Activated CD4-positive, alpha-beta T cell treated with anti-CD3 and anti-CD28 coated beads, Interleukin-2, amount 50 U/mL, for 1 hour (primary cell): ENCODE measurements at places on chromosomes 2 and 18.

GRCh38 chr18:31091350-31091749, 10.9 kb downstream of the DSC2 start:
- DNase-seq, result no peak

DNA sequence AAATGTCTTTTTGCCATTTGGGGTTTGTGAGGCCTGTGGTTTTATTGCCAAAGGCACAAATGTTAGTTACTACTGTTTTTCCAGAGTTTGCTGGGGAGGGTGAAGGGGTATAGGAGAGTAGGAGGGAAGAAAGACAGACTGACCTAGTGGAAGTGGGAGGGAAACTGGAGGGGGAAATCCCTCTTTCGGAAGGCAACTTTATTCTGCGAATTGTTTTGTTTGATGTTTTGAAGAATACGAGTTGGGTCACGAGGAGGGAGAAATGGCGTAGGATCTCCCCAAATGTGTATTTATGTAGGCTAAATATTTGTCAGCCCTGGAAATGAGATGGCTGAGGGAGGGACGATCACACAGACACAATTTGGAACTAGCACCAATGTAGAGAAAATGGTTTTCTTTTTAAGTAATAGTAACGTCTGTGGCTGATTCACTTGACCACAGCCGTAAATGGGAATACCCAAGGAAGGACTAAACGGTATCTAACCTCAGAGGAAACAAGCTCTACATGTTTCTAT, 172.3 kb downstream of the ICOS start:
- no peak for DNase-seq

- DNase-seq, result no peak
Measured at GRCh38 chr2:234497594-234498235, 834 bp upstream of the ARL4C start.

GRCh38 chr2:86072271-86072858, 33.3 kb downstream of the POLR1A start:
- no peak for DNase-seq

DNA sequence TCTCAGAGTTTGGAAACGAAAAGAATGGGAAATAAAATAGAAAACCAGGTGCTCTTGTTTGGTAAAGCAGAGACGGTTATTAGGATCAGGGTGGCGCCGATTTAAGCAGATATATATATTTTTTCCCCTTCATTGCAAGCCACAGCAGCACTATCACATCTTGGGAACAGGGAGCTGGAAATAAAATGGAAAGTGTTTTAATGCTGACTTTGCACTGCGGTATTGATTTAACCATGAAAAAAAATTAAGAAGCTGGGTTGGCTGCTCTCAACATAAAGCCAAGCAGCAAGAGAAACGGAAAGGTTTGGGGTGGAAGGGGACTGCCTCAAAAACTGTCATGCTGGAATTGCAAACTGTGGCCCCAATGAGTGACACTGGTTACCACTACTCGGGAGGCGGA, 102.7 kb upstream of the ZBTB14 start:
- no peak for DNase-seq

GRCh38 chr2:212414767-212415211, 123.8 kb downstream of the ERBB4 start:
- DNase-seq, result no peak

DNA sequence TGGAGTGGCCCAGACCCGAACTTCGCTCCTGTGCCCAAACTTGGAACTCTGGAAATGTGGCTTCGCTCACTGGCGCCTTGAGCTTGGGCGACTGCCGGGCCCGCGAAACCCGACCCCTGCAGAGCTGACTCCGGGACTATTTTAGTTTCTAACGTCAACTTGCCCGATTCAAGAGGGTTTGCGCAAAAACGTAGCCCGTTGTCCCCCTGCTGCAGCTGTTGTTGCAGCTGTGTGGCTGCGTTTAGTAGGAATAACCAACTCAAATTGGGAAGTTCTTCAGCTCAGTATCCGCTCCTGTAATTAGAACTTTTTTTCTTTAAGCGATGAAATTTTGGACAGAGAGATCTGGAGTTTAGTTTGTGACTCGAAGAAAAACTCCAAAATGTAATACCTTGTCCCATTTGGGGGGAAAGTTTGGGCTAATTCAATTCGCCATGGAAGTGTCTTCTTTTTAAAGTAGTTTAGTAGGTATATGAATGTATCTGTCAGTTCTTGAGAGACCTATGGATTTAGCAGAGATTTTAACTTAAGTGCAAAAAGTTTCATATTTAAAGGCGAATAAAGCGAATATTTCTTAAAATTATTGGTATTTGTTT, 559 bp downstream of the MYL12A start:
- no peak for DNase-seq

- no peak for DNase-seq
Measured at GRCh38 chr2:173545364-173545763, 190.7 kb downstream of the CDCA7 start.

GRCh38 chr2:12501469-12502158, 215.1 kb upstream of the TRIB2 start:
- DNase-seq, result peak; percentile 46

GRCh38 chr2:66508484-66509071, 73.7 kb downstream of the MEIS1 start:
- no peak for DNase-seq

DNA sequence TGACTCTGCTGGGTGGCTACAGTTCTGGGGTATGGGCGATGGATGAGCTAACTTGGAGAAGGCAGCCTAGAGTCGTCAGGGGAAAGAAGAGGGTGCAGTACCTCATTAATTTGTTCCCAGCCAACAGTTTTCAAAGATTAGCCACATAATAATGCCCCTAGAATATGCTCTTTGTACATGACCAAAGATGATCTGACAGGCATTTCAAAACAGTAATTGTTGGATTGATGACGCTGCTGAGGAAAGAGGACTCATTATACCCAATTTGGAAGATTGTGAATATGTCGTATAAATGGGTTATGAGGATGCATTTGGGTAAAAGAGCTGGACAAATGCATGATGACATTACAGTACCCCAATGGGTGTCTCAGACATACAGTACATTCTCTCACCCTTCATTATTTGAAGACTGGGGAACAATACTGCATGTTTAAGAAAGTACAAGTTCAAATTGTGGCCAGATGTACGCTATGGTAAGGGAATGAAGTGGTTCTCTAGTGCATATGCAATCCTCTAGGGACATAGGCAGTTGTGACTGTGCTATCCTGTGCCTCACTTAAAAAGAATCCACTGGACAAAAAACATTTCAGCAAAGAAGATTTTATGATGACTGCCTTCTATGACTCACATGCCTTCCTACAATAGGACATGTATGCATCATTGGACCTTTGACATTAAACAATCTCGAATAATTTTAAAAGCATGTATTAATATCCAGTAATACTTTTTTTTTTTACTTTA, 233.2 kb downstream of the CNTNAP5 start:
- DNase-seq, result no peak

GRCh38 chr2:159516241-159516758, 100.0 kb downstream of the BAZ2B start:
- DNase-seq, result peak; percentile 5

- DNase-seq, result no peak
Measured at GRCh38 chr2:173151671-173152401, 76.2 kb downstream of the MAP3K20 start.

DNA sequence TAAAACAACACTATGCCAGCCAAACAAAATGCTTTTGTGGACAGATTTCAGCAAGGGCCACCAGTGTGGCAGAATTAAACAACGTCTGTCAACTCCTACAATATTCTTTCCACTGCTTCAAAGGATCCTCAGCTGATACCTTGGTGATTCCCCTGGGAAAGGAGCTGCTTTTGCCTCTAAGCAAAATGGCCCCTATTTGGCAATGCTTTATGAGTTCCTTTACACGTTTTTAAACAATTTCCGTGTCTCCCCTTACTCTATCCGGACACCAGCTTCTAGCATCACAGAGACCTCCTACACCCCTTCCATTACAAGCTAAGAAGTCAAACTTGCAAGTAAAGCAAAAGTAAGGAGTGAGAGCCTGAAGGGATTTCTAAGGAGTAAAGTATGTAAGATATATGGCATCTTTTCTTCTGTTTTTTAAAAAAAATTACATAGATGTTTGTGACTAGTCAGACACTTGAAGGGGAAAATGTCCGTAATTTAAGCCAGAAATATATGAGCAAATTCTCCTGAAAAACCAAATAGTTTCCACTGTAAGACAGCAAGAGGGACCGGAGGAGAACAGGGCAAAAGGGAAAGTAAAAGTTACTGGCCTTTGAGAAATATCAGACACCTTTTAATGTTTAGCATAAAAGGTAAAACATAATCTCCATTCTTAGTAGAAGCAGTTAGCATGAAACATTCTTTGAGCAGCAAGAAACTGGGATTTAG, 1.9 kb downstream of the SOS1 start:
- no peak for DNase-seq

DNA sequence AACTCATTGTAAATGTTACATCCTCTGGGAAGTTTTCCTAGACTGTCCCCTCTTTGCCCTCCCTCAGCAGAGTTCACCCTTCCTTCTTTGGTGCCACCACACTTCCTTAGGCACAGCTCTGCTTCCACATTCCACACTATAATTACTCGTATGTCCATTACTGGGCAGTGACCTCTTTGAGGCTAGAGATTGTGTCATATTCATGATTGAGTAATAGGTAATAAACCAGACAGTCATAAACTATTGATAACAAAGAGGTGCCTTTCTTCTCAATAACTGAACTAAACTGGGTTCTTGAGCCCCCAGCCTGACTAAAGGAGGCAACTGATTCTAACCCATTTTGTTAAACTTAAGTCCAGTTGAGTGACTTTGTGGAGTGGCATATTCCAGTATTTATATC, 28.3 kb downstream of the MYO3B start:
- DNase-seq, result no peak

GRCh38 chr2:159349674-159350299, 63.3 kb upstream of the WDSUB1 start:
- no peak for DNase-seq

DNA sequence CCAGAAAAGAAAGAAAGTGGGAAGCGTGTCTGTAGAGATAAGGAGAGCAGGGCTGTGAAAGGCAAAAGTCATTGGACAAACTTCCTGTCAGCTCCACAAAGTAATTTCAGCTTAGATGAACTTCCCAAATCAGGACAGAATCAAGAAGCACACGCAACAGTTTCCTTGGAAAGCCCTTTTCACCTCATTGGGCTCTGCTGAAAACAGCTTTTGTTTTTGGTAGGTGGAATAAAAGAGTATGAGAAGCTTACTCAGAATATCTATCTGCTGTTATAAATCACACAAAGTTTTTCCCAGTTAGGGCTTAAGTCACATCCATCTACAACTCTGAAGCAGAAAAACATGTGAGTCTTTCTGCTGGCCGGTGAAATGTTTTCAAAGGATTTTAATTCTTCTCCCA, 42.4 kb upstream of the EFEMP1 start:
- DNase-seq, result no peak

DNA sequence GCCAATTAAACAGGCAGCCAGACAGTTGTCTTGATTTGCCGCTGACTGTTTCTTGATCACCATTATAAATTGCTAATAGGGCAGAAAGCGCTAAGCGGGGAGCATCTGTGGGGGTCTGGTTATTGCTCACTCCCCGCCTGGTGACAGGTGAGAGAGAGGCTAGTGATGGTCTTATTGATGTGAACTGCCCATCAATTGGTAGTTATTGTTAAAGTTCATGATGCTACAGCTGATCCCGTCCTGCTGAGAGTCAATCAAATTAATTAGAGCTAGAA, 148.5 kb downstream of the LNPK start:
- no peak for DNase-seq

- DNase-seq, result peak; percentile 14
Measured at GRCh38 chr2:189580241-189580651, 340 bp downstream of the SLC40A1 start.

GRCh38 chr18:58454406-58455061, 174.4 kb downstream of the ALPK2 start:
- no peak for DNase-seq

DNA sequence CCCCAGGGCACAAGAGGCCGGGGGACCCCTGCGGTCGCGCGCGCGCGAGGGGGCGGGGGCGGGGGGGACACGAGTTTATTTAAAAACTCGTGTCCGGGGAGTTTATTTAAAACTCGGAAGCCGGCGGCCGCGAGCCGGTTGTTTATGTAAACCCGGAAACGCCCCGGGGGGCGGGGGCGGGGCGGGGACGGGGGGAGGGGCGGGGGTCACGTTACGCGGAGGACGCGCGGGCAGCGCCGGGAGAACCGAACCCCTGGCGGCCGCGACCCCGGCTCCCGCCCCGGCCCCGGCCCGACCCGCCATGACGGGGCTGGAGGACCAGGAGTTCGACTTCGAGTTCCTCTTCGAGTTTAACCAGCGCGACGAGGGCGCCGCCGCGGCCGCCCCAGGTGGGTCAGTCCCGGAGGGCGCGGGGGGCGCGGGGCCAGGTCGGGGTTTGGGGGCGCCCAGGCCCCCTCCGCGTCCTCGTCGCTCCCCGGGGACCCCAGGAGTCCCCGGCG, 4.4 kb downstream of the NFATC1 start:
- DNase-seq, result peak; percentile 72

DNA sequence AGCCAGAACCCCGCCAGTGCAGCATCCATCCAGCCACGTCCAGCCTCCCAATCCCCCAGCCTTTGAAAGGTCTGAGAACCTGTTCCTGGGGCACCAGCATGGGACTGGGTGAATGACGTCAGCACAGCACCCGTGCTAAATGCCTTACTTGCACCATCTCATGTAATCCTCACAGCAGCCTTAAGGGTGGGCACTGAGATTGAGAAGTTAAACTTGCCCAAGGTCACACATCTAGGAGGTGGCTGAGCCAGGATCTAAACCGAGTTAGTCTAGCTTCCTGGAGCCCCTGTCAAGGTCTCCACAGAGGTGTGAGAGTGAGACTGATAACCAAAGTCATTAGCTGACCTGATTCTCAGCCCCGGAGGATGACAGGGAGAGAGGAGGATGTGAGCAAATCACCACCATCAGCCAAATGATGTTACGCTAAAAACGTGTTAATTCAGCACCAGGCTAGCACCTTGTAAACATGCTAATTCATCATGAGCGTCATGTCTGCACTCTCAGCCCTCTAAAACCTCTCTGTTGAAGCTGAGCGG, 4.6 kb downstream of the CD8A start:
- no peak for DNase-seq

DNA sequence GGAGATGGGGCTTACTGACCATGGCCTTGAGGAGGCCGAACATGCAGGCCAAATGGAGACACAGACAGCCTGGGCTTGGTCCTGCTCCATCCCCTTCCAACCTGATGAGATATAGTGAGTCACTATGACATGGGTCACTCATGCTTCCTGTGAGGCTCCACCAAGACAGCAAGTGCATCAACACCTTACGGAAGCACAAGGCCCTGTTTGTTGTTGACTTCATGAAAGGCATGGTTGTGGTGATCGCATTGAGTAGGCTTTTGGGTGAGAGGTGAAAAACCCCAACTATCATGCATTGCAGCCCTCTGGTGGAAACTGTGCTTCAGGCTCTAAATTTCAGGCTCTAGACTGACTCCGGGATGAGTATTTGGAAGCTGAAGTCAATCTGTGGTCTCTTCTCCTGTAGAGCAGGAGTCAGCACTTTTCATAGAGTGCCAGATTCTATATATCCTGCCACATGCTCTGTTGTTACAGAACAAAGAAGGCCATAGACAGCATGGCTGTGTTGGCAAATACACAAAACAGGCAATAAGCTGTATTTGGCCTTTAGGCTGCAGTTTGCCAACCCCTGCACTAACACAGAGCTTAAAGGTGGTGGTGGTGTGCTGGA, 10.1 kb downstream of the IL37 start:
- DNase-seq, result no peak
